NAMALWA (cell line): ENCODE measurements at places on chromosomes 2 and 18.

- DNase-seq = no peak
These were observed 117.0 kb downstream of the GRB14 start for GRCh38 chr2:164504253-164504652.

DNA sequence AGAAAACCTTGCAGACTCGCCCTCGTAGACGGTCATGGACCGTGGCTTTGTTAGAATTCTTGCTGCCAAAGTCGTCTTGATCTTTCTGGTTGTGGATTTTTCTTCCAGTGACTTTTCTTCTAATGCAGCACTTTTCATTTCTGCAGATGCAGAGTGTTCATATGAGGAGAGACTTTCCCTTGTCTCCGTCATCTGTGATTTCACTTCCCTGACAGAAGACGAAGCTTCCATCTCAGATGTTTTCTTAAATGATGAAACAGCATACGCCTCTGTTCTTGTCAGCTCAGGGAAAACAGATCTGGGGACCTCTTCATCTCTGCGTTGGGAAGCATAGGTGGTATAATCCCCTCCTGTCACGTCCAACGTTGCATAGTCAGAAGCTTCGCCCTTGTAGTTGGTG is 50.9 kb downstream of the PLEKHA3 start:
- DNase-seq = no peak

DNA sequence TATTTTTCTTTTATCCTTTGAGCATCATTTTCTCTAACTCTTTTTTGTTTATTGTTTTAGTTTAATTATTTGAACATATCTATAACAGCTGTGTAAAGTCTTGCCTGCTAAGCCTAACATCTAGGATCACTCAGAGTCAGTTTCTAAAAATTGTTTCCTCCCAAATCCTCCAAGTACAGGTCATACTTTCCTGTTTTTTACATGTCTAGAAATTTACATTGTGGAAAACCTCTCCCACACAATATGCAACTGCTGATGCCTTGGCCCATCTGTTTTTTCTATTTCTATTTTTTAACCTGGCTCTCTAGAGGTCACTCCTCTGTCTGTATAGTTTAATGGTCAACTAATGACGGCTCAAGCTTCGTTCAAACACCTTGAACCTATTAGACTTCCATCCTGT is 261.0 kb downstream of the HRH4 start:
- DNase-seq = no peak

GRCh38 chr2:24886691-24887304 is 33.2 kb downstream of the ADCY3 start:
- DNase-seq = no peak

GRCh38 chr2:128732976-128733431 is 414.3 kb upstream of the HS6ST1 start:
- DNase-seq = no peak

GRCh38 chr18:67131498-67131897 is 385.0 kb downstream of the DSEL start:
- no peak for DNase-seq

DNA sequence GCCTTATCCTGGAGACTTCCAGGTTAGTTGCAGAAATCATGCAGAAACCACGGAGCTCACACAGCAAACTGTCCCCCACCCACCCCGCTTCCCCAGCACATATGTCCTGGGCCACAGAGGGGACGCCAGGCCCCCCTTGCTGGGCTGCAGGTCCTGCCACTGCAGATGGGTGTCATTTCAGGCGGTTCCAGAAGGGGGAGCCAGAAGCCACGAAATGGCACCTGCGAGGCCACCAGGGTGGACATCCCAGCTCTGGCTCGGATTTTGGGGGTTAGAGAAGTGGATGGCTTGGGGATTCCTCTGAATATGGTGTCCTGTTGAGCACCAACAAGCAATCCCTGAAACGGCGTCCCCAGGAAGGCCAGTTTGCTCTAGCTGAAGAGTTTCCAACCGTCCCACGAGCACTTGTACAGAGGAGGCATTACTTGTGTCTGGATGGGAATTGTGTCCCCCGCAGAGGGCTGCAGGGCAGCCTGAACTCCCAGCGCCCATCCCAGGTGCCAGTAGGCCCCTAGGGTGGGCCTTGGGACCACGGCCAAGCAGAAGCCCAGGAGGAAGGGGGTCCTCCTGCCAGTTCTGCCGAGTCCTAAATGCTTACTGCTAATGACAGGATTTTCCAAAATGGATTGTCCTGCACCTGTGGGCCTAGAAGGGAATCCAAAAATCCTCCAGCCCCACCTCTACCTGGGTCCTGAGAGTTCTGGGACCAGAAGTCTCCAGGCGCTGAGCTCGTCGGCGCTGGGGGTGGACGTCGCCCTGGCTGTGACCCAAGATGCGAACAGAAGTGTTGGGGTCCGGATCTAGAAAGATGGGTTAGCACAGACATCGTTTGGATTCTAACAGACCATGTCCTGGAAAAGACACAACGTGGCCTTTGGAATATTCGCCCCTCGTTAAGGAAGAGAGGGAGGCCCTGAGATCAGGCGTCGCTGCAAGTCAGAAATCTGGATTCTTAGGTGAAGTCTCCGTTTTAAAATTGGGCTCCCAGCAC is 14.6 kb upstream of the NFATC1 start:
- DNase-seq = peak; percentile 70

DNA sequence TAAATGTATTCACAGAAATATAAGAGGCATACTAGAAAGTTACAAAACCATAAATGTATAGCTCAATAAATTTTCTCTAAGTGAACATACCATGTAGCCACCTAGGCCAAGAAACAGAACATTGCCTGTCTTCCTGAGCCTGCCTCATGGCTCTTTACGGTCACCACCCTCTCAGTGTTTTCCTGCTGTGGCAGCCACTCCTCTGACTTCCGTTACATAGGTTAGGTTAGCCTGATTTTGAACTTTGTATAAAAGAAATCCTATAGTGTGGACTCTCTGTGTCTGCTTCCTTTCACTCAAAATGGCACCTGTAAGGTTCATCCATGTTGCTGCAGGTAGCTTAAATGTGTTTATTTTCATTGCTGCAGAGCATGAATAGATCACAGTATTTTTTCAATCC is 11.6 kb upstream of the ST3GAL5 start:
- DNase-seq = no peak

- DNase-seq = no peak
These were observed 113.3 kb downstream of the SCG2 start for GRCh38 chr2:223488814-223489213.

- no peak for DNase-seq
These were observed 153.7 kb upstream of the FBXO11 start for GRCh38 chr2:48059975-48060374.
